ENCODE measurements at places on chromosomes 11 and 22.

DNA sequence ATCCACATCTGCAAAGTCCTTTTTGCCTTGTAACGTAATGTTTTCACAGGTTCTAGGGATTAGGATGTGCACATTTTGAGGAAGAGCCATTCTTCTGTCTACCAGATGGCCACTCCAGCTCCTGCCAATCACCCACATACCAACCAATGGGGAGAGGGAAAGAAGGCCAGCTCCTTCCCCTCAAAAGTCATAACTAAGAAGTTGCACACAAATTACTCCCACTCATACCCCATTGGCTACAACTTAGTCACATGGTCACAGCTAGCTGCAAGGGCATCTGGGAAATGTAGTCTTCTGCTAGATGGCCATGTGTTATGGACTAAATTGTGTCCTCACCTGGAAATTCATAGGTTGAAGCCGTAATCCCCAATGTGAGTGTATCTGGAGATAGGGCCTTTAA lies 15.4 kb upstream of the MYOD1 start:
- no peak for DNase-seq

DNA sequence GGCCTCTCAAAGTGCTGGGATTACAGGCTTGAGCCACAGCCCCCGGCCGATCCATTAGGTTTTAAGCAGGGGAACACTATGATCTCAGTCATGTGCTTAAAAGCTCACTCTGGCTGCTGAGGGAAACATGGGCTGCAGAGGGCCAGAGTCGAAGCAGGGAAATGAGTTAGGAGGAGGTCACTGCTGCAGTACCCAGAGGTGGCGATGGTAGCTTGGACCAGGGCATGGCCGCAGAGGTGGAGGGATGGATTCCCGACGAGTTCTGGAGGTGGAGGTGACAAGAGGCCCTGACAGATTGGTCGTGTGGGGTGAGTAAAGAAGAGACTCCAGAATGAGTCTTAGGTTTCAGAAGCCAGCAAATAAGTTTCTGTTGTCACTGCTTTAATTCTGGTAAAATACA lies 54.4 kb upstream of the INCENP start:
- no peak for DNase-seq

GRCh38 chr11:82731691-82732277 lies 1.9 kb downstream of the FAM181B start:
- DNase-seq: no peak

GRCh38 chr11:4610258-4610935 lies 2.4 kb upstream of the TRIM68 start:
- peak; percentile 11 for DNase-seq

DNA sequence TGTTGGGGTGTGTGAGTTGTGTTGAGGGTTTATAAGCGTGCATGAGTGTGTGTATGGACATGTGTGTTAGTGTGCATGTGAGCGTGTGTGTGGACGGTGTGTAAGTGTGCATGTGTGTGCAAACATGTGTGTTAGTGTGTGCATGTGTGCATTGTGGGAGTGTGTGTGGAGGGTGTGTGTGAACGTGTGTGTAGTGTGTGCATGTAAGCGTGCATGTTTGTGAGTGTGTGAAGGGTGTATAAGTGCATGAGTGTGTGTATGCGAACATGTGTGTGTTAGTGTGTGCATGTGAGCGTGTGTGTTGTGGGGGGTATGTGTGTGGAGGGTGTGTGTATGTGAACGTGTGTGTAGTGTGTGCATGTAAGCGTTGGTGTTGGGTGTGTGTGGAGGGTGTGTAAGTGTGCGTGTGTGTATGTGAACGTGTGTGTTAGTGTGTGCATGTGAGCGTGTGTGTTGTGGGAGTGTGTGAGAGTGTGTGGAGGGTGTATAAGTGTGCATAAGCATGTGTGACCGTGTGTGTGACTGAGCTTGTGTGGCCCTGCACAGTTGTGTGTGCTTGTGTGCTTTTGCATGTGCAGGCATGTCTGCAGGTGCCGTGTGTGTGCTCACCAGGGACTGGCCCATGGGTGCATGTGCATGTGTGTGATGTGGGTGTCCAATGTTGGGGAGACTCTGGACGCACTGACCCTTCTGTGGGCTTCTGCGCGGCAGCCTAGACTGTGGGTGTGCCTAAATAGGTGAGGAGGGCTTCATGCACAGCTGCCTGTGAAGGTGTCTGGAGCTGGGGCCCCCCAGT lies 866.2 kb downstream of the TBC1D22A start:
- no peak for DNase-seq

GRCh38 chr11:102108734-102109440 lies 1.4 kb upstream of the YAP1 start:
- DNase-seq: no peak

DNA sequence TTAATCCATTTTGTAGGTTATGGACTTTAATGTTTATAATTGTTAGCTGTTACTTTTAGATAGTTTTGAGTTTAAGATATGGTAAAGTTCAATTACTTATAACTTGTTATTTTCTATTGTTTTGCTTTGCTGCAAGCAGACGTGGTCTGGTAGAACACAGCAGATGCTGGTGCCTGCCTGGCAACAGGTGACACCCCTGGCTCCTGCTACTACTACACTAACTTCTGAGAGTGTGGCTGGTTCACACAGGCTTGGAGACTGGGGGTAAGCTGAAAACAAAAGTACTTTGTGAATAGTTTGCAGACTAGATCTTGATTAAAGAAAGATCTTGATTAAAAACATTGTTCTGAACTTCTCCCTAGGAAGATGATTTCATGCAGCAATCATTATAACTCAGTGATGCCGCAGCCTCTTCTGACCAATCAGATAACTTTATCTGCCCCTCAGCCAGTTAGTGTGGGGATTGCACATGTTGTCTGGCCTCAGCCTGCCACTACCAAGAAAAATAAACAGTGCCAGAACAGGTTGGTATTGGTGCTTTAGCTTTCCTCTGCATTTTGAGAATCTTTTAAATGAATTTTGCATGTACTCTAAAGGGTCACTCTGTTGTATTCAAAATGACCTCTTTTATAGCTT lies 90.4 kb downstream of the HIPK3 start:
- DNase-seq: no peak

DNA sequence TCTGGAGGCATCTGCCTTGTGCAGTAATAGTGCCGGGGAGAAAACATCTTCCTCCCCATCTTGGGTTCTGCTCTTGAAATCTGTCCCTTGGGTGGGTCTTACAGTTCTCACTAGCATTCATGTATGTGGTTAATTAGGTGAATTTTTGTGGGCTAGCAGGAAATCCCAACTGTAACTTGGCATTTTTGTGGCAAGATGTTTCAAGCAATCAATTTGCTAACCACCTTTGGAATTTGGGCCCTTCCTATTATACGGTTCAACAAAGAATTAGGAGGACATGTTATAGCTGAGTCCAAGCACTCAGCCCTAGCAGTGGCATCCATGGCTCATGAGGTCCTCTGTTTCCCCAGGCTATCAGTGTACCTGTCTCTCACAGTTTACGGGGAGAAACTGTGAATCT lies 89.1 kb upstream of the MTNR1B start:
- no peak for DNase-seq

DNA sequence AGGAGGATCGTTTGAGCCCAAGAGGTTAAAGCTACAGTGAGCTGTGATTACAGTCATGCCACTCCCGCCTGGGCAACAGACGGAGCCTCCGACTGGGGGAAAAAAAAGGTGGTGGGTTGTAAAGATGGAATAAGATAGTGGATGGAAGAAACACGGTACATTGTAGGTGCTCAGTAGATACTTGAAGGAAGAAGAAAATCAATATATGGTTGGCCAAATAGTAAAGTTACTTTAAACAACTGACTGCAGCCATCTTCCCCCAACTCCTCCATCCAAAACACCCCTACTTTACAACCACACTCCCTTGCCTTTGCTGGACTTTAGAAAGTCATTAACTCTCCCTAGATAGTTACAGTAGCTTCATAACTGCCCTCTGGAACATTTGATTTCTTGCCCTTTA lies 2.5 kb upstream of the NUP98 start:
- DNase-seq: no peak

DNA sequence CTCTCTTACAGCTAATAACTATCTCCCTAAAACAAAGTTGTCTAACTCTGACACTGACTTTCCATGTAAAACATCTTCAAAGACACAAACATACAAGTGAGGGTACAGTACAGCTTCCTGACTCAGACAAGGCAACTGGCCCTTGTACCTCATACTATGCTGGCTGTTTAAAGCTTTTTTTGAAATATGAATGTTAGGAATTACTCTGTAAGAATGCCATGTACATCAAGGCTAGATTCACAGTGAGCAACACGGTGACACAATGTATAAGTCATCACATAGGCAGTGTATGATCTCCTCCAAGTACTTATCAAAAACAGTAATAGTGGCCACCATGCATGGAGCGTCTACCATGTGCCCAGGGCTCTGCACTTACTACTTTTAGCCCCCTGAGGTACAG lies 28.6 kb downstream of the ALG8 start:
- DNase-seq: no peak

DNA sequence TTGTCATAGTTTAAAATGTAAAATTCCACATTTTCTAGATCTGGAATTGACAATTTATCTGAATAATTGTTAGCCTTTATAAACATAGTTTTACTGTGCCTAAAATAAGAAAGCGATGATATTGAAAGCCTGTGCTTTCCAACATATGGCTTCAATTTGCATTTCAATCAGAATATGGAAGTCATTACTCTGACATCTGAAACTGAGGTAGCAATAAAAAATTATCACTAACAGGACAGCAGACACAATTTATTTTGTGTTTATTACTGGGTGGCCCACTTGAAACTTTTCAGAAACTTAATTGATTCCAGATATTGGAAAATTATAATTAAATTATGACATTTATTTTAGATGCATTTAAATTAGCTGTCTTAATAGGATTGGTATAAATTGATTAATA lies 78.5 kb downstream of the TMEM135 start:
- no peak for DNase-seq

DNA sequence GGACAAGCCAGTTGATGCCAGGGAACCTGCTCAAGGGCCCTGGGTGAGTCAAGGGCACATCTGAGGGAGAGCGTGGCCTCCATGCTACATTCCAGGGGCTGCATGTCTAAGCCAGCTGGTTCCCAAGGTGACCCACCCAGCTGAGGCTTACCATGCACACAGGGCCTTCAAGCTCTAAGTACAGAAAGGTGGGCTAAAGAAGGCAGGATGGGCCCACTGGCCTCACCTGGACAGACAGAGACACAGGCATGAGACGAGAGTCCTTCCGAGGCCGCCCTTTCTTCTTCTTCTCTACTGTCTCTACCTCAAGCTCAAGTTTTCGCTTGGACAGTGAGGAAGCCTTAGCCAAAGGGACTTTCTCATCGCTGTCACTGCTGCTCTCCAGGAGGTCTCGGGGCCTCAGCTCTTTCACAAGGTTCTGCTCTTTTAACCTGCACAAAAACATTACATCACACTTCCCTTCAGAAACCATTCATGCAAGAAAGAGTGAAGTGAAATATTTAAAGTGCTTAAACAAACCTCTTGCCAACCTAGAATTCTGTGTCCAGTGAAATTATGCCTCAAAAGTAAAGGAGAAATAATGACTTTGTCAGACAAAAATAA lies 69.9 kb downstream of the HIRA start:
- no peak for DNase-seq

GRCh38 chr11:13233173-13233745 lies 44.3 kb upstream of the BMAL1 start:
- no peak for DNase-seq

All from activated naive CD8-positive, alpha-beta T cell treated with anti-CD3 and anti-CD28 coated beads for 36 hours (primary cell).